Stimulated activated CD8-positive, alpha-beta memory T cell treated with anti-CD3 and anti-CD28 coated beads, Interleukin-2, amount 100 ng/mL, for 1 hour (primary cell): ENCODE measurements at places on chromosomes 7 and 10.

- DNase-seq = no peak
Observed at GRCh38 chr7:106616708-106617051, 44.3 kb downstream of the CCDC71L start.

DNA sequence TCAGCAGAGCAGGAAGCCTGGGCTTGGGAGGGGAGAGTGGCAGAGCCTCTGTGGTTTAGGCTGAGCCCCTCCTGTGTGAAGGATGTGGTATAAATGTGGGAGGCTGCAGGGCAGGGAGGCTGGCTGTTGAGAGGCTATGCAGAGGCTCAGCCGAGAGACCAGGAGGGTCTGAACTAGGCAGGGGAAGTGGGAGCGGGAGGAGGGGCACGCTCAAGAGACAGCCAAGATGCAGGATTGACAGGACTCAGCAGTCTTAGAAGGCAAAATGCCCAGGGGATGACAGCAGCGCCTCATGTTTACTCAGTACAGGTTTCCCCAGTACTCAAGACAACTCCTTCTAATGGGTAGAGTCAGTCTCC, 24.3 kb downstream of the BTBD16 start:
- DNase-seq = no peak

GRCh38 chr7:159097661-159098423, 46.8 kb downstream of the VIPR2 start:
- DNase-seq = no peak

DNA sequence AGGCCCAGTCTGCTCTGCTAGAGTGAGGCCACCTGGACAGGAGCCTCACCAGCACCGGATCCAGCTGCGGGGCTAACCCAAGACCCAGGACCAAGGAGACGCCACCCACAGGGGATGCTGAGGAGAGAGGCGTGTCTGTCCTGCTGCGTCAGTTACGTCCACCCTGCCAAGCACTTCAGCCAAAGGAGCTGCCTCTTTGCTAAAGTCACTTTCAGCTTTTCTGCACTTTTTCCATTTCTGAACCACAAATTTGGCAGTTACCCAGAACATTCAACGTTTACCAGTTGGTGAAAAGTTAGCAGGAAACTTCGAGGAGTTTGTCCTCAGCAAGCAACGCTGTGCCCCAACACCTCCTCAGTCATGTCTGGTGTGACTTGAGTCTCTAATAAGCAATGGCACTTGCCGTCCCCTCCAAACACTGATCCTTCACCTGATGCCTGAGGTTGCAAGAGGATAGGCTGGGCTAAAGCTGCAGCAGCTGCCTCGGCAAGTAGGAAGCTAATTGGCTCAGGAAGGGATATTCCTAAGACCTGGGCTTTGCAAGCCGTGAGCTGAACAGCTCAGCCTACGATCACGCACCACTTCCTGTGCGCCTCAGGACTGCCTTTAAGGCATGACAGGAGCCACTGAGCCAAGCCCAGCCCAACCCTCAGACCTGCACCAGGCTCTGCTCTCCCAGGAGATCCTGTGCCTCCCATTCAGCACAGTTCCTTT, 40.1 kb downstream of the KCNH2 start:
- no peak for DNase-seq

GRCh38 chr7:38335128-38335491, 61.7 kb upstream of the TARP start:
- DNase-seq = no peak

DNA sequence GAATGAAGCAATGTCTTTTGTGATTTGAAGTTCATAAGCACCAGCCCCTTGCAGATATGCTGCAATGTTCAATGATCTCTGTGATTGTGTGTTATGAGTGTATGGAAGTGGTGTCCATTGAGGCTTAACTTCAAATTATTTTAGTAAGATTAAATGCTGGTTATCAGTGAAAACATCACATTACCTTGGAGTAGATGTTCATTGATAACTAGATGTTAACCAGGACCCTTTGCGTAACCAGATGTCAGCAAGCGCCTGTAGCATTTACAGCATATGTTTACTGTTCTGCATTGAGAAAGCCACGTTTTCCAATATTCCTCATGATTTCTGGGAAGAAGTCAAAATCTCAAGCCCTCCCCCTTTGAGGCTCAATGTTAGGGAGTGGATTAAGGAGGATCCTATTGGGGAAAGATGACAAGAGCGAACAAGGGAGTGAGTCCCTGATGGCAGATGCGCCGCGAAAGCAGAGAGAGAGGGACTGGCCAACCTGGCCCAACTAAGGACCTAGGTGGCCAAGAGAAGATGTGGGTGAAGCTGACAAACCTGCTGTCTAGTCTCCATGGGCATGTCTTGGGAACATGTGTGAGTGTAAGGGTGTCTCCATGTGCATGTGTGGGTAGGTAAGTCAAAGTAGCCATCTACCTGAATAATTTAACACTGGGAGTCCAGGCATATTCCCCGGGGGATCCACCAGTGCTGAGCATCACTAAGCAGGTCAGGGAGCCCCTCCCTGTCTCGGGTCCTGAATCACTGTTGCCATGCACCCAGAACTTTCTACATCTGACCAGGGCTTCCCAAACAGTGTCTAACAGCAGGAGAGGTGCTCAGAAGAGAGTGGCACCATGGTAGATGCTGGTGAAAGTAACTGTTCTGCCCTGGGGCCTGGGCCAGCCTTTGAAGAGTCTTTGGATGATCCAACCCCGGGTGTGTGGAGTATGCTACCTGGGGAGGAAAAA, 141.6 kb upstream of the GDF10 start:
- no peak for DNase-seq
